ENCODE measurements at places on chromosomes 12 and 14.

GRCh38 chr12:73374360-73374759 is 1102.2 kb downstream of the TRHDE start:
- DNase-seq: no peak

DNA sequence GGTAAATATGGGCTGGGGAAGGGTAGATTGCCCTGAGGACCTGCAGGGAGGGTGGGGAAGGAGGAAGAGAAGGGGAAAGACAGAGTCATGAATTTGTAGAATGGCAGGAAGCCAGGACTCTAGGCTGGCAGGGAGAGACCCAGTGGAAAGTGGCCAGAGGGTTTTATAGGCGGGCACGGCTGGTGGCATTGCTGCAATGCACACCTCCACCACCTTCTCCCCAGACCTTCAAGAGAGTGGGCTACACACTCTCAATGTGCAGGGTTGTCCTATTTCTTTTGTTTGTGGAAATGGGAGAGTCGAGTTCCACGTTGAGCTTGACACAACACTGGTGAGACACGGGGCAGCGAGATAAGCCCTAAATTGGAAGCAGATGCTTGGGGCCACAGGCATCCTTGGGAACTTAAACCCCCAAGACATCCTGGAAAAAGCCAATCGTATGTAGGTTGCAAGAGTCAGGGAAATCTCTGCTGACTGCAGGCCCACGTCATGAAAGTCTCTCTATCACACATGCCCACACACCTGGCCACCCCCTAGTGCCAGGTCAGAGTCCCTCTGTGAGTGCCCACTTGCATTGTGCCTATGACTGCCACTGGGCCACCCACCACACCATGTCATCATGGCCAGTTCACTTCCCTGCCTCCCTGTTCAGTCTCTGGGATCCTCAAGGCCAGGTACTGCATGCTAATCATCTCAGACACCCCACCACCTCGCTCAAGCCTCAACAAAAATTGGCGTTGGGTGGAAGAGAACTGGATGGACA is 38.0 kb upstream of the BDKRB2 start:
- DNase-seq: no peak

DNA sequence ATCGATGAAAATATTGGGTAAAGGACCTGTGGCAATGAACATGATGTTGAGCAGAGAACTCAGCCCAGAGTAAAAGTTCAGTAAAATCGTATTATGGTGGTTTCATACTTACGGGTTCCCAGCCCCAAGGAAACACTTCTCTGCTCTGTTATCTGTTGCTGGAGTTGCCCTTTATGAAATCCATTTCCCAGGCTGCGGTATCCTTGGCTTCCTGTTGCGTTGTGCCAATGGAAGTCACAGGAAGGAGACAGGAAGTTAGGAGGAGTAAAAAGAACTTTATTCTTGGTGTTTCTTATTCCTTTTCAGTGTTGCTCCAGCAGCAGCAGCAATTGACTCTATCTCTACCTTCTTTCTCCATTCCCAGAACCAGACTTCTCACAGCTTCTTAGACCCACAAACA is 965.2 kb downstream of the VRK1 start:
- DNase-seq: no peak

DNA sequence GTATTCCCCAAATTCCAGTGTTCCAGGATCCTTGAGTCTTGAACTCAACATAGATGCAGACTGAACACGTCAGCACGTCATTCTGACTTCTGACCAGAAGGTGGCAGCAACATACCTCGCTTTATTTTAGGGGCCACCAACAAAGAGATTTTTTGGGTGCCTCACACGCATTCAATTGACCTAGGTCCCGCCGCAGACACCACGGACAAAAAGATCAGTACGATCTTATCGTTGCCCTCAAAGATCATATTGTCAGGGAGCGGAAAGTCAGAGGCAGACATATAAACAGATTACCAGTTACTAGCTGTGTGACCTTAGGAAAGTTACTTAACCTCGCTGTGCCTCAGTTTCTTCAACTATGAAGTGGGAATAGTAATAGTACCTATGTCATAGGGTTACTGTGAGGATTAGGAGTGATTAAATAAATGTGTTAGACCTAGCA is 6.5 kb upstream of the PRPH start:
- DNase-seq: no peak

GRCh38 chr14:54599966-54600716 is 33.2 kb downstream of the SAMD4A start:
- no peak for DNase-seq

GRCh38 chr12:3837049-3837448 is 36.1 kb downstream of the PARP11 start:
- DNase-seq: no peak

DNA sequence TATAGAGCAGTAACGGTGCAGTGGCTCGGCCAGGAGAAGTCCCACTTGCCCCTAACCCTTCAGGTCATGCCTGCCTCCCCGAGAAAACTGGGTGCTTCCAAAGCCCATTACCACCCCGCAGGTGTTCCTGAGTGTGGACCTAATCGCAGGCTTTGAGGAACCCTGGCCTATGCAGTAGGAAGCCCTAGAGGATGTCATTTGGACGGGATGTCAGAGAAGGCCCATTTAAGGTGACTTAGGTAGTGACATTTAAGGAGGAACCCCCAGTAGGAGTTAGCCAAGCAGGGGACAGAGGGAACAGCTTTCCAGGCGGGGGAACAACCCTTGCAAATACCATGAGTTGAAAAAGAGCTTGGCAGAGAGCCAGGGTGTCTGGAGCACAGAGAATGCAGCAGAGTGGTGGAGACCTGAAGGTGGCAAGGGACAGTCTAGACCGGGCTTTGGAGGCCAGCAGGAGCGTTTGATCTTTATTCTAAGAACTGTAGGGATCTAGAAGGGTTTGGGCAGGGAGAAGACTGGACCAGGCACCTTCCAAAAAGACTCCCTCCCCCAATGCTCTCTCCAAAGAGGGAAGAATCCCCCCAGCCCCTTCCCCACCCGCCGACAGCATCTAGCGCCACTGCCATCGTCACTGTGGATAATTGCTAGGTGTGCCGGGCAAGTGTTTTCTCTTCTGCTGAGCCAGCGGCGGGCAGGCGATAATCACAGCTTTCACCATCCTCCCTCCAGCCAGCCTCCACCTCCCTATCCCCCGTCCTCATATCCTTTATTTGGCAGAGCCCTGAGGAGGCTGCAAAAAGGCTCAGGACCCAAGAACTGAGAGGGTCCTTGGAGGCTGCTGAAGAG is 33.3 kb upstream of the BEGAIN start:
- no peak for DNase-seq

DNA sequence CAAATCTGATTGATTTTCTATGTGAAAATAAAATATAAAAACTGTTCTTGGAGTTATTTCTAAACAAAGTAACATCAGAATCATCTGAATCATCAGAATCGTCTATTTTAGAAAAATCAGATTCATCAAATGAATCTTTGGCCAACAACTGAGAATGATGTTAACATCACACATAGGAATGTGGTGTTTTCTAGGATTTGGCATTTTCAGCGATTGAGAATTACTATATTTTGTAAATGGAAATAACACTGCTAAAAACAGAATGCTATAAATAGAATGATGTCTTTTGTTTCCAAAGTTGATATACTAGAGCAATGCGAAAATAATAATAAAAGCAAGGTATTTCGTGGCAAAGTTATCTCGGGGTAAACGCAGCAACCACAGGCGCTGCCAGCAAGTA is 73.9 kb upstream of the EVL start:
- no peak for DNase-seq

Measured in NK-92 treated with Interleukin-12 subunit alpha and Interleukin-12 subunit beta, amount 100 ng/mL, for 24 hours (cell line).